Stimulated activated CD8-positive, alpha-beta memory T cell treated with anti-CD3 and anti-CD28 coated beads, Interleukin-7, amount 100 ng/mL, for 1 hour (primary cell): ENCODE measurements at places on chromosomes 6 and 20.

- DNase-seq: no peak
Observed at GRCh38 chr20:833121-833449, 430 bp upstream of the FAM110A start.

DNA sequence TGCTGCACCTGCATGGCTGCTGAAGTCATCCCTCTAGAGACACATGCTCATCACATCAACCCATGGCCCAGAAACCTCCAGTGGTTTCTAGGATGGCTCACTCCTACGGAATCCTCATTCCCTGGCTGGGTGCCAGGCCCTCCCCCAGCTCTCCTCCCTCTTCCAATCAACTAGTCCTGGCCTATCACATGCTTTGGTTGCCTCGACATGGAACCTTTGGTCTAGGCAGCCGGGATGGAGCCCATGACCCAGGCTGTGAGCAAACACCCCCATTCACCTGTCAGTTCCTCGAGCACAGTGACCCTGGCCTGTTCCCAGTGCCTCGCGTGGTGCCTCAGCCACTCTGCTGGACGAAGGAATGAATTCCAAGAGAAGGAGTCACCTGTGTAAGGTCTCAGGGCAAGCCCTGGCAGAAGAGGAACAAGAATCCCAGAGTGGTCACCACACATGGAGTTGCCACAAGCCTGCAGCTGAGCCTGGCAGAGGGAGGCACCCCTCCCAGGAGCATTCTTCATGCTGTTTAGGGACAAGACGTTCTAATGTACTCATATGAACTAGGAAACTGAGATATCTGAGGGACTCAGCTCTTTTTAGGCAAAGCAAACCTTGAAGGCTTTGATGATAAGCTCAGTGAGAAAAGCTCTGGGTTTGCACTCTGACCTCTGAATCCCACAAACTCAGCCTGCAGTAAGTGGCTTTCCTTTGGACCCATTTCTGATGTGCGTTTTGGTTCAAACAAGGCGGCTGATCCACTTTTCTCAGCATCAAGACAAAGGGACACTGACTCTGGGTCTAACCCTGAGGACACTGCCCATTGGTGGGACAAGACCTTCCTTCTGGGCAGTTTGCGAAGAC is 40.2 kb downstream of the PPP1R3G start:
- no peak for DNase-seq

DNA sequence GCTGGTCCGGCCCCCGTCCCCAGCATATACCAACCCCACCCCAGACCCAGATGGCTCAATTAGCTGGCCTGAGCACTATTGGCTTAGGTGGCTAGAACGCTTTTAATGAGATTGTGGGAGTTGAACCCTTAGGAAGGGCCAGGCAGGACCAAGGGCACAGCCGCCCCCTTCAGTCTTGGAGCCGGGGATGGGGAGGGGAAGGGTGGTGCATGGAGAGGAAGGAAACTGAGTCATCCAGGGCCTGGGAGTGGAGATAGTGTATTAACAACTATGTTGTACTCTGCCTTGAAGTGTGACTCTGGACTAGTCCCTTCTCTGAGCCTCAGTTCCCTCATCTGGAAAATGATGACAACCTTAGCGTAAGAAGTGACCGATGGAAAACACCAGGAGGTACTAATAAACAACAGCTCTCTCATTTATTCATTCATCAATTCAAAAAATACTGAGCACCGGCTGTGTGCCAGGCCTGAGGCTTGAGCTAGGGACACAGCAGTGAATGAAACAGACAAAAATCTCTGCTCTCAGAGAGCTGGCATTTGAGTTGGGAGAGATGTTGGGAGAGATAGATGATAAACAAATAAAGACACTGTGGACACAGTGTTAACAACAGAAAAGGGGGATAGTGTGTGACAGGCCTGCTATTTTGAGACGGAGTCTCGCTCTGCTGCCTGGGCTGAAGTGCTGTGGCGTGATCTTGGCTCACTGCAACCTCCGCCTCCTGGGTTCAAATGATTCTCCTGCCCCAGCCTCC is 11.5 kb downstream of the PEDS1 start:
- no peak for DNase-seq

DNA sequence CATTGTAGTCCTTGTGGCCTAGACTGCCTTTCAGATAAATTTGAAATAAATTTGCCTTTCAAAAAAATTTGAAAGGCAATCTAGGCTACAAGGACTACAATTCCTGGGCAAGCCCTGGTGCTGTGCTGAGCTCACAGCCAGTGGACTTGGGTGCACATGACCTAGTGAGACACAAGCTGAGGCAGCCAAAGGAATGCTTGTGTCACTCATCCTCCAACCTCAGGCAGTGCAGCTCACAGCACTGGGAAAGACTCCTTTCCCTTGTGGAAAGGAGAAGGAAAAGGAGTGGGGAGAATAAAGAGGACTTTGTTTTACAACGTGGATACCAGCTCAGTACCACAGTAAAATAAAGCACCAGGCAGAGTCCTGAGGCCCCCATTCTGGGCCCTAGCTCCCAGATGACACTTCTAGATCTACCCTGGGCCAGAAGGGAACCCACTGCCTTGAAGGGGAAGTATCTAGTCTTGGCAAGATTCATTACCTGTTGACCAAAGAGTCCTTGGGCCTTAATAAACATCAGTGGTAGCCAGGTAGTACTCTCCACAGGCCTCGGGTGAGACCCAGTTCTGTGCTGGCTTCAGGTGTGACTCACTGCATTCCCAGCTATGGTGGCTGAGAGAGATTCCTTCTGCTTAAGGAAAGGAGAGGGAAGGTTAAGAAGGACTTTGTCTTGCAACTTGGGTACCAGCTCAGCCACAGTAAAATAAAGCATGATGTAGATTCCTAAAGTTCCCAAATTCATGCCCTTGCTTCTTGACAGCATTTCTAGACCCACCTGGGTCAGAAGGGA is 659.7 kb upstream of the FLRT3 start:
- no peak for DNase-seq
